ENCODE measurements at places on chromosomes 12 and 14.

- DNase-seq = no peak
Observed at GRCh38 chr12:3362737-3363136, 128.3 kb upstream of the PRMT8 start.

- no peak for DNase-seq
Observed at GRCh38 chr12:76346236-76346635, 2.0 kb downstream of the BBS10 start.

- DNase-seq = no peak
Observed at GRCh38 chr12:50572287-50572686, 67.5 kb downstream of the DIP2B start.

GRCh38 chr12:19121449-19122018, 8.0 kb upstream of the PLEKHA5 start:
- no peak for DNase-seq

GRCh38 chr14:49950275-49951228, 57.7 kb downstream of the ARF6 start:
- DNase-seq = no peak

GRCh38 chr12:9606736-9607372, 862 bp downstream of the KLRB1 start:
- DNase-seq = no peak

DNA sequence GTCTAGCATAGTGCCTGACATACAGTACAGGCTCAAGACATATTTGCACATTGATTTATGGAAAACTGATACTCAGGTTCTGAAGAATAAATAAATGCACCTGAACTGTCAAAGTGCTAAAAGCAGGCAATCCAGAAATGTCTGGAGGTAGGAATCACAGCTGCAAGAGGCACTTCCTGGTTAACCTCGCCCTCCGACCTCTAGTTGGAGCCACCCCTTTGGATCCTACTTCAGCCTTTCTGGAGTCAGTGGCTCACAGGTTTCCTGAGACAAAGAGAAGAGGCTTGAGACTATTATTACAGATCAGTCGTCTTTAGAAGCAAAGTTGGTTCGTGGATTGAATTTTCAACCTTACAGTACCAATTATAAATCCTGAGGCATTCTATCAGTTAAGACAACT, 13.0 kb downstream of the TCP11L2 start:
- no peak for DNase-seq

- no peak for DNase-seq
Observed at GRCh38 chr12:16303939-16304338, 26.5 kb upstream of the SLC15A5 start.

DNA sequence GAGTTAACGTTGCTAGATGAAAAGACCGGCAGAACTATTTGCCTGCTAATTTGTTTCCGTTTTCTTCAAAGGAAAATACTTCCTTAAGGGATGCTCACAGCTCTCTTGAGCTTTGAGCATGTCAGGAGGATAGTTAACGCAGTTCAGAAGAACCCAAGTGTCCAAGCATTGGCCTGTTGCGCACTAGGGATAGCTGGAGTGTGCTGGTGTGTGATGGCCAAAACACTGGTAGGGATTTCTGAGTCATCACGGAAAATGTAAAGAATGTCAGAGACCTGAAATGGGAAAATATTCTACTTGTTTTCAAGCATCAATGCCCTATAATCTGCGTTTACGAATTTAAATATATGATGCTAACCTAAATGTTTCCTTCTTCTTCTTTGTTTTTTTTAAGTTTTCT, 97.8 kb downstream of the VRK1 start:
- no peak for DNase-seq

- no peak for DNase-seq
Observed at GRCh38 chr14:103867020-103867419, 19.6 kb upstream of the PPP1R13B start.

GRCh38 chr14:93592786-93593185, 162.0 kb downstream of the UNC79 start:
- DNase-seq = no peak

DNA sequence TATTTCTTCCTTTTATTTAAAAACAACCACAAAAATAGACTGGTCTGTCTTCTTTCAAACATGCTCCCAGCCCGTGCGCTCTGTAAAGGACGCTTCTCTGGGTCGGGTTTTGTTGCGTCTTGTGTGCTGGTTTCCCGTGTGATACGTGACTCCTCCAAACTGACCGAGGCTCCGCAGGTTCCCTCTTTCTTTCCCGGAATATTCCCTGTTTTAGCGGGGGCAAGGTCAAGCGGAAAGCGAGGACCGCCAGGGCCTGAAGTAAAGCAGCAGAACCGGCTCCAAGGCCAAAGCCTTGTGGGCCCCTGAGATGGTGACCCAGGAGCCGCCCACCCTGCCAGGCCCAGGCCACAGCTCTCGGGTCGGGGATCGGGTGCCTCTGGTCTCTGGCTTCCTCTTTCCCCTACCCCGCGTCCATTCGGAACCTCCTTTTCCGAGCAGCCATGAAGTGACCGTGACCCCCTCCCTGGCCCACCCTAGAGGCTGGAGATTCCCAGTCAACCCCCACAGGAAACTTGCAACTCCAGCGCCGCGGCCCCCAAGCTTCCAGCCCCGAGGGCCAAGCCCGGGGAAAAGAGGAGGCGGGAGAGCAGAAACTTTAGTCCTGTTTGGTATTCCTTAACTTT, 885 bp upstream of the HOXC10 start:
- no peak for DNase-seq

GRCh38 chr12:95397571-95397970, 76.4 kb upstream of the METAP2 start:
- no peak for DNase-seq

DNA sequence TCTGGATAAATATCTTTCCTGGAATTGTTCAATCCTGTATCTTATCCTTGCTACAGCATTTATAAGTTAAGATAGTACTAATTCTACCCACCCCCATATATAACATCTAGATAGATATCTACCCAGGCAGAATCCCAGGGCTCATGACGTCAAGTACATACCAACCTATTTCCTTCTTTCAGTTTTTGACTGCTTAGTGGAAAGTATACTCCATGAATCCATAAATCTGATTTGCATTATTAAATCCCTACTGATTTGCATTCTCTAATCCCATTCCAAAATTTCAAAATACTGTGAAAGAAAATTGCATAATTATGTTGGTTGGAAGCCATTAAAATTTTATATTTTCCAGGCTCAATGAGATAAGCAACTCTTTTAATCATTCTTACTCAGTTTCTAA, 111.7 kb downstream of the KITLG start:
- DNase-seq = no peak

GRCh38 chr14:77322250-77322902, 1.5 kb downstream of the GSTZ1 start:
- DNase-seq = no peak

DNA sequence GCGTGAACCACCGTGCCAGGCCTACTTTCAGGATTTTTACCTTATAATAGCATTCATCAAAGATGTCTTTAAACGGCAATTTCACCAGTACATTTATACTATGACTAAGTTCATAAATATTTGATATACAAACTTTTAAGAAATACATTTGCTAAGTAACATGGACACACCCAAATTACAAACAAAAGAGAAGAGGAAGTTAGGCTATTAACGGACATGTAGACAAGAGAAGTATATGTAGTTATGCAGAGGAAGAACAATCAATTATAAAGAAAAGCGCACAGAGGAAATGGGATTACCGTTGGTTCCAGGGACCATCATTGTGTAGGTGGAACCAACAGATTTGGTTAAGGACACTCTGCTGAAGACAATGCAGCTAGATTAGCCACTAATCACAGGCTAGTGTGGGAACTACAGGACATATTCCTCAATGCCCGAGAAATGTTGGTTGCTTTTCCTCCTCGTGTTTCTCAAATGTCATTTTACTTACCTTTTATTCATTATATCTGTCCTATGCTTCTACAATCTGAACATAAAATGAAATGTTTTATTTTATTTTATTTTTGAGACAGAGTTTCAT, 24.0 kb upstream of the PKP2 start:
- no peak for DNase-seq

GRCh38 chr14:46344327-46344937, 307.1 kb downstream of the RPL10L start:
- no peak for DNase-seq

DNA sequence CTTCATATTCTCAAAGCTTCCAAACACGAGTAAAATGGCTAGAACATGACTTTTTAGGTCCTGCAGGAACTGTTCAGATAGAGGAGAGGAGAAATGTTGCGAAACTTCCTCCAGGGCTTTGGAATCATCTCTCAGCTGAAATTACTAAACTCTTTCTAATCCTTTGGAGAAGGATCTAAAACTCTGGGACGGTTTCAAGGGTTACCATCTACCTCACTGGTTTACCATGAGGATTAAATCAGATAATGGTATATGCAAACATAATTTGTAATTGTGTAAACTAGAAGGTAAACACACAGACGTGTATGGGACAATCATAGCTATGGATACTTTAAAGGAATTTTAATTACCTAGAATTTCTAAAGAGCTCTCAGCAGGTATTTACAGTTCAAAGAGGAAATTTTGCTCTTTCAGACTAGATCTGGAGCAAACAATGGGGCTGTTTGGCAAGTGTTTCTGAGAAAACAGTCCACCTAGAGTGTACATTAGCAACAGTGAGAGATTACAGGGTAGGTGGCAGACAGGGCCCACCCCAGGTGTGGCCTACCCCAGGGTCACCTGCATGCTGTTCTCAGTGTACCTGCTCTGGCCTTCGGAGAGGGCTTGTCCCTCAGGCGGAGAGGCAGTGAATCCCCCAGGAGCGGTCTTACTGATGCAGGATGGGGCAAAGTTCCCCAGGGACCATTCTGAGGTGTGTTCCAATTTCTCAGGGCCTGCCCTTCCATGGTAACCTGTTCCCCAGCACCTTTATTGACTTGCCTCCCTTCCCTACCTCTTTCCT, 124.7 kb upstream of the MAX start:
- no peak for DNase-seq

- DNase-seq = no peak
Observed at GRCh38 chr12:98618952-98619351, 25.5 kb downstream of the SLC25A3 start.

DNA sequence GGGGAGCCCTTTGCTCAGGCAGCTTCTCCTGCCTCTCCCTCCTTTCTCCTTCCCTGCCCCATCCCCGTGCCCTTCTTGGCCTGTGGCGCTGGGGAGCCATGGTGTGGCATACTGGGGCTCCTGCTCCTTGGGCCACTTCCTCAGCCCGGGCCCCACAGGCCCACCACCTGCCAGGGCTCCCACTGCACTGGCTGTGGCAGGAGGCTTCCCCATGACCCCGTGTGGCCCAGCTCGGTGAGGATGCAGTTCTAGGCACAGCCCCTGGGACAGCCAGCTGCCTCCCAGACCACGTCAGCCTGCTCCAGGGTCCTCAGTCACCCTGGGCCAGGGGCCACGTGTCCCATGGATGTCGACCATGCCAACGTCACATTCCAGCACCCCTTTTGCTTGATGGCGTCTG, 13.0 kb upstream of the AMN start:
- no peak for DNase-seq

- DNase-seq = no peak
Observed at GRCh38 chr14:43786066-43786762, 720.9 kb downstream of the FSCB start.

- DNase-seq = peak; percentile 75
Observed at GRCh38 chr12:3041558-3042164, 35.5 kb upstream of the TSPAN9 start.

- DNase-seq = no peak
Observed at GRCh38 chr14:105281371-105282097, 19.3 kb downstream of the BRF1 start.

- no peak for DNase-seq
Observed at GRCh38 chr12:115383668-115384067, 699.7 kb upstream of the TBX3 start.

DNA sequence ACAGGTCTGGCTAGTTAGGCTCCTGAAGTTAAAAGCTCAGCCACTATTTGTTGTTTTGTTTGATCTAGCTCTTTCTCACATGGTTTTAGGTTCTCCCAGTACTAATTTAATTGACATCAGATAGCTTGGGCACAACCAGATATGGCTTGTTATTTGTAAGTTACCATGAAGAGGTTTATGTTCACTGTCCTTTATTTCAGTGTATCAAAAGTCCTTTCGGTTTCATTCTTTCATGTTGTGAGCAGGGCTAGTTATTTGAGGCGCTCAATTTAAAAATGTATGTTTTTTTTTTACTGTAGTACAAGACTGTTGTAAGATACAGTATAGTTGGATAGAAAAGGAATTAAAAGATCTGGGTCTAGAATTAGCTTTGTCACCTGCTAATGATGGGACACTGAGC, 7.0 kb downstream of the GPX2 start:
- DNase-seq = no peak

- DNase-seq = peak; percentile 17
Observed at GRCh38 chr14:77498984-77499527, 440 bp upstream of the ISM2 start.

- no peak for DNase-seq
Observed at GRCh38 chr12:95200128-95200894, 17.0 kb downstream of the FGD6 start.

DNA sequence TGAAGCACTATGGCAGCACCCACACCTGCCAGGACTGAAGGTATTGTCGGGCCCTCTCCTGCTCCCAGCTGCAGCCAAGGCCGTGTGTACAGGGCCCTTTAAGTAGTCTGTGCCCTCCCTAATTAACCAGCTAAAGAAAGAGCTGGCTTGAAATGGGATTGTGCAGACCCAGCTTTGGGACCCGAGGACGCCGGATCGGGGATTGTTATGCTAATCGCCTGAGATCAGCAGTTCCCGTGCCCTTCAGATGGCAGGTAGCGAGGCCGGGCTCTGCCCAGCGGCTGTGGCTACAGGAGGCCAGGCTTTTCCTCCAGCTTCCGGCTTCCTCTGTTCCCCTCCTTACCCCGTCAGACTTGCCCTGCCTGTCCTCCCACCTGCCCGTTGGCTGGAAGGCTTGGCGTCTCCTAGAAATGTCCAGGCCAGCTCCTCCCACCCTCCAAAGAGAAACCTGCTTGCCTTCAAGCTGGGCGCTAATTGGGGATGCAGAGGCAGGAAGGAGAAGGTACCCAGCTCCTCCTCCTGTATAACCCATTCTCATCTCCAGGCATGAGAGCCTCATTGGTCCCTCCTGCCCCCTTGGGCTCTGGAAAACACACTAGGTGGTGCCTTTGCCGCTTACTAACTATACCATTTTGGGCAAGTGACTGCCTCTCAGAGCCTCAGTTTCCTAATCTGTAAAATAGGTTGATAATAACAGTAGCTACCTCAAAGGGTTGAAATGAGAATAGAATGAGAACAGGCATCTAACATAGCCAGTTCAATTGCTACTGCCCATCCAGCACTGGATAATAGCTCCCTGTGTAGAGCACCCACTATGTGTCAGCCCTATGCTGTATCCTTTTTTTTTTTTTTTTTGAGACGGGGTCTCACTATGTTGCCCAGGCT, 25.8 kb upstream of the MSI1 start:
- DNase-seq = no peak

- DNase-seq = no peak
Observed at GRCh38 chr12:54984658-54985376, at the start of gene TESPA1. Gene TESPA1, minus strand, starts transcription at chr12:54984762. Its CDS starts 10,200 bp downstream, at chr12:54974562.

All from NCI-H1930 (cell line).